Articular chondrocyte of knee joint (primary cell): ENCODE measurements at places on chromosomes 2 and 18. TPM values are rescaled to one million over a fixed set of nuclear protein-coding genes. Genes with fewer than 3 reads are reported as not detected.

NCKAP1 gene
- 205 and 210 TPM in 2 replicates for total RNA-seq

ORC2 gene
- 15.3 and 18.7 TPM in 2 replicates for total RNA-seq

CYRIA gene
- total RNA-seq = 25.9 and 27.8 TPM in 2 replicates

SKOR2 gene
- not detected in 2 replicates for total RNA-seq

PLGLB2 gene
- 2.6 TPM in 2 replicates for total RNA-seq

GPR35 gene
- 0.54 and 0.65 TPM in 2 replicates for total RNA-seq
